Memory B cell (primary cell): ENCODE measurements at places on chromosomes 5 and 9.
A peak's percentile ranks its signal among the peaks of the same experiment; 100 is the strongest.

GRCh38 chr5:56917534-56917933 is 8.1 kb downstream of the SETD9 start:
- H3K27ac ChIP-seq = no peak overlapping the region
- no peaks in the 10 kb centered on the region for H3K27me3 ChIP-seq
- no peak for DNase-seq
- peaks cover 3% of the 10 kb centered on the region for H3K36me3 ChIP-seq

DNA sequence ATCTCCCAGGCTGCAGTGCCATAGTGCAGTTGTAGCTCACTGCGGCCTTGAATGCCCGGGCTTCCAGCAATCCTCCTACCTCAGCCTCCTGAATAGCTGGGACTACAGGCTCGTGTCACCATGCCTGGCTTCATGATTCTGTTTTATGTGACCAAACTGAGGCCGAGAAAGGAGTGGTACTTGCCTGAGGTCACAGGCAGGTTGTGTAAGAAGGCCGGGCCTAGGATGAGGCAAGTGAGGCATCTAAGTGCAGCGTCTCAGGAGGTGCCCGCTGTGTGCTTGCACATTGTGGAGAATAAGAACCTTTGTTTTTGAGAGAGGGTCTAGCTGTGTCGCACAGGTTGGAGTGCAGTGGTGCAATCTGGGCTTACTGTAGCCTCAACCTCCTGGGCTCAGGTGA is 2.1 kb upstream of the NDST1 start:
- H3K27ac ChIP-seq = no peak overlapping the region
- no peaks in the 10 kb centered on the region for H3K36me3 ChIP-seq
- H3K27me3 ChIP-seq = no peaks in the 10 kb centered on the region
- H3K4me3 ChIP-seq = no peak overlapping the region

- H3K36me3 ChIP-seq = no peaks in the 10 kb centered on the region
- H3K4me3 ChIP-seq = no peak overlapping the region
- no peak for DNase-seq
- no peaks in the 10 kb centered on the region for H3K4me1 ChIP-seq
These were observed 923.0 kb upstream of the SEMA6A start for GRCh38 chr5:117497601-117498000.

GRCh38 chr9:116278326-116278725 is 124.7 kb downstream of the PAPPA start:
- H3K4me3 ChIP-seq = no peak overlapping the region
- DNase-seq = no peak
- H3K27ac ChIP-seq = no peak overlapping the region
- H3K4me1 ChIP-seq = no peaks in the 10 kb centered on the region
- H3K36me3 ChIP-seq = no peaks in the 10 kb centered on the region
- H3K27me3 ChIP-seq = no peaks in the 10 kb centered on the region

DNA sequence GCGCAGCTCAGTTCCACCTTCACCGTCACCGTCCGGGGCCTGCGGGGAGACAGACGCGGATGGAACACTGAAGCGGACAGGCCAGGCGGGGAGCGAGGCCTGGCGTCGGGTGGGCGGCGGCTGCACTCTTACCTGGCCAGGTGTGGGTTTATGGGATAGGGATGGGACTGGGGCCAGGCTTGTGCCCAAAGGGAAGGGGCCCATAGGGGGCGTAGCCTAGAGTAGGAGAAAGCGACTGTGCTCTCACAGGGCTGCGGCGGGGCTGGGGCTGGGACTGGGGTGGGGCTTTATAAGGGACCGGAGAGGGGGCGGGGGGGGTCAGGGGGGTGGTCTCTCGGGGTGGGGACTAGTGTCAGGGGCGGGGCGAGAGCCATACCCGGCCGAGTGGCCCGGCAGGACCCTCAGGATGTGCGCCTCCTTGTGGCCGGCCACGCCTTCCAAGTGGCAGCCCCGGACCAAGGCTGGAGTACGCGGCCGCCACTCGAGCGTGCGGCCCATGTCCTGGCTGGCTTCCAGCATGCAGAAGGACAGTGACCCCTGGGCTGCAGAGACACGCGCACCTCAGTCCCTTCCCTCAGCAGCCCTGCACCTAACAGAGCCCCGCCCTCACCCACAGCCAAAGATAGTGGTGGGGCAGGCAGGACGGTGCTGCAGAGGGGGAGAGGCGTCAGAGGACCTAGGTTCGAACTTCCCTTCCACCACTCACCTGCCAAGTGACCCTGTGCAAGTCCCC is 22.8 kb downstream of the FPGS start:
- H3K4me1 ChIP-seq = peaks cover 2% of the 10 kb centered on the region
- no peak overlapping the region for H3K27ac ChIP-seq
- no peak overlapping the region for H3K4me3 ChIP-seq
- H3K36me3 ChIP-seq = peaks cover 1% of the 10 kb centered on the region

DNA sequence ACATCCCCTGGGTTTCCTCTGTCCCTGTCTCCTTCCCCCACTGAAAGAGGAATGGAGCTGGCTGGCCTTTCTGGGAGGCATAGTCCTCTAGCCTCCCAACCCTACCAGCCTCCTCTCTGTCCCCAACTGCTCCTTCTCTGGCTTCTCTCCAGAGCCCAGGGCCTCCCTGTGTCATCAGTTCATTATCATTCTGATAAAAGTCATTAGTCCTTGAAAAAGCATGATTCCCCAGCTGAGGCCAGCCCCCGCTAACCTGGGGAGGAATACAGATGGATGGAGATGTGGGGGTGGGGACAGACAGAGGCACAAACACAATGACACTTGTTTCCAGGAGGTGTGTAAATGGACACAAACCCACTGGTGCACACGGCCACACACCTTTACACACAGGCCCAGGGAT is 73.6 kb upstream of the HSPA9 start:
- H3K27ac ChIP-seq = no peak overlapping the region
- peaks cover 14% of the 10 kb centered on the region for H3K27me3 ChIP-seq

GRCh38 chr9:37963936-37964739 is 60.2 kb upstream of the SLC25A51 start:
- no peaks in the 10 kb centered on the region for H3K36me3 ChIP-seq
- no peak overlapping the region for H3K27ac ChIP-seq
- no peak for DNase-seq
- H3K4me1 ChIP-seq = no peaks in the 10 kb centered on the region

- no peaks in the 10 kb centered on the region for H3K36me3 ChIP-seq
- H3K4me3 ChIP-seq = no peak overlapping the region
- no peaks in the 10 kb centered on the region for H3K27me3 ChIP-seq
- no peaks in the 10 kb centered on the region for H3K4me1 ChIP-seq
- no peak for DNase-seq
These were observed 418.6 kb upstream of the GRAMD2B start for GRCh38 chr5:126004636-126005035.

DNA sequence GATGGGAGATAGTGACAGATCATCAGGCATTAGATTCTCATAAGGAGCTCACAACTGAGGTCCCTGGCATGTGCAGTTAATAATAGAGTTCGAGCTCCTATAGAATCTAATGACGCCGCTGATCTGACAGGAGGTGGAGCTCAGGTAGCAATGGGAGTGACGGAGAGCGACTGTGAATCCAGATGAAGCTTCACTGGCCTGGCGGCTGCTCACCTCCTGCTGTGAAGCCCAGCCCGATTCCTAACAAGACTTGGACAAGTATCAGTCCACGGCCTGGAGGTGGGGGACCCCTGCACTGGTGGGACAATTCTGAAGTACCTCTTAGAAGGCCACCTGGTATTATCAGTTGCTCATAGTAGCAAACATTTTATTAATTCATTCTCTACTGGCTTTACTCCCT is 377.9 kb upstream of the ITGA1 start:
- H3K4me1 ChIP-seq = no peaks in the 10 kb centered on the region
- no peak for DNase-seq
- H3K27ac ChIP-seq = no peak overlapping the region

DNA sequence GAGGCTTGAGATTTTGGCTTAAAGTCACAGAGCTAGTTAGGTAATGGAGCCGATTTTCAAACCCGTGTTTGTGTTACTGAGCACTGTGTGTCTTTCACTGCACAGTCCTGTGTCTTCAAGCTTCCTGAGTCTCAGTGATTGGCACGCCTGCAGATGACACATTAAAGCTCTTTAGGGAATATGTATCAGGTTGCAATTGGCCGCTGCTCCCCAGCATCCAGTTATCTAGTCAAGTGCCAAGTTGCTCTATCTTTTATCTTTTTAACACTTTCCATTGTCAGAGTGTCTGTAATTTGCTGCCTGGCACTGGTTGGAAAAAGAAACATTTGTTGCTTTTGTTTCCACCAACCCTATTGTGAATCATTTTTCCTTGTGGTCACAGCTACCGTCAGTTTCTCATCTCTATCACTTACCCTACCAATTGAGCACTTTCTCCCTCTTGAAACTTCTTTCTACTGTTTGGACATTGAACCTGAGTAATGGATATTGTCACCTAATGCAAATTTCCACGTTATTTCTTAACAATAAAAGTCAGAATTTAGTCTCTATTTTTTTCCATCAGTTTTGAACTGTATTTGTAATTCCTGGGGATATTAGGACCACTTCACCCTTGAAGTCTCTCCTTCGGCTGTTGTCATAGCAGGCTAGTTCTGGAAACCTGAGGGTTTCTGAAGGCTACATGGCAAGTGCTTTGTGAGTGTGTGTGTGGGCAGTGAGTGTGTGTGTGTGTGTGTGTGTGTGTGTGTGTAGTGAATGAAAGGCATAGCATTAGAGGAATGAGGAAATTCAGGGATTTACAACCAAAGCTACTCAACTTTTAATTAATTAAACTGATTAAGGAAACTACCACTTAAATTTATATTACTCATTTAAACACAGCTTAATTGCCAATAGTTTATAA is 274.3 kb downstream of the ISL1 start:
- H3K36me3 ChIP-seq = no peaks in the 10 kb centered on the region
- H3K4me1 ChIP-seq = no peaks in the 10 kb centered on the region
- no peak overlapping the region for H3K4me3 ChIP-seq
- H3K27me3 ChIP-seq = no peaks in the 10 kb centered on the region
- DNase-seq = no peak

DNA sequence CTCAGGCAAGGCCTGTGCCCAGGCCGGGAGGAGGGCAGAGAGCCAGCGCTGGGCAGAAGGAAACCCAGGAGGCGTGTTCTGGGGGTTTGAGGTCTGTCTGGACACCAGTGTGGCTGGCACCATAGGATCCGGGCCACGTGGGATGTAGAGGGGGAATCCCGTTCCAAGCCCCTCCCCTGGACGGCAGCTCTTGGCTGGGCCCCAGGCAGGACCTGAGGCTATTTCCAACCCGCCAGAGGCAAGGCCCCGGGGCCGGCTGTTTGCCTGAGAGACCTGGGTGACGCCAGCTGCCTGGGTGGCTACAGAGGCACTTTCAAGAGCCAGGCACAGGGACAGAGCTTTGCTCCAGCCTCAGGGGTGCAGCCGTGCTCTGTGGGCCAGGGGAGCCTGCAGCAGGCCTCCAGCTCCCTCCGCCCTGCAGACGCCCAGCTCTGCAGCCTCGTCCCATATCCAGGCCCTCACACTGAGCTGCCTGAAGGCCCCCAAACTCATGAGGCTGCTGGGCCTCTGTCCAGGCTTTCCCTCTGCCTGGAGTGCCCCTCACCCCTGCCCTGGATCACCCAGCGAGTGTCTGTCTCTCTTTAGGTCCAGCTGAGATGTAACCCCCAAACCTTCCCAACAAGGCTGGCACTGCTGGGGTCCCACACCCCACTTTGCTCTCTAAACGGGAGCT is 56.6 kb upstream of the EGFL7 start:
- H3K4me3 ChIP-seq = no peak overlapping the region
- H3K36me3 ChIP-seq = no peaks in the 10 kb centered on the region
- no peak for DNase-seq
- peaks cover 21% of the 10 kb centered on the region for H3K27me3 ChIP-seq

- no peaks in the 10 kb centered on the region for H3K36me3 ChIP-seq
- peak overlapping the region; percentile 82 for H3K27ac ChIP-seq
- peak; percentile 81 for DNase-seq
- peak overlapping the region; percentile 91 for H3K4me3 ChIP-seq
- H3K27me3 ChIP-seq = peaks cover 11% of the 10 kb centered on the region
- H3K4me1 ChIP-seq = peaks cover 7% of the 10 kb centered on the region
These were observed 18.7 kb upstream of the RNF130 start for GRCh38 chr5:180090098-180090768.

GRCh38 chr9:74534841-74535240 is 37.7 kb downstream of the RORB start:
- no peak overlapping the region for H3K4me3 ChIP-seq
- DNase-seq = no peak
- H3K27ac ChIP-seq = no peak overlapping the region
- H3K36me3 ChIP-seq = no peaks in the 10 kb centered on the region
- H3K4me1 ChIP-seq = no peaks in the 10 kb centered on the region

DNA sequence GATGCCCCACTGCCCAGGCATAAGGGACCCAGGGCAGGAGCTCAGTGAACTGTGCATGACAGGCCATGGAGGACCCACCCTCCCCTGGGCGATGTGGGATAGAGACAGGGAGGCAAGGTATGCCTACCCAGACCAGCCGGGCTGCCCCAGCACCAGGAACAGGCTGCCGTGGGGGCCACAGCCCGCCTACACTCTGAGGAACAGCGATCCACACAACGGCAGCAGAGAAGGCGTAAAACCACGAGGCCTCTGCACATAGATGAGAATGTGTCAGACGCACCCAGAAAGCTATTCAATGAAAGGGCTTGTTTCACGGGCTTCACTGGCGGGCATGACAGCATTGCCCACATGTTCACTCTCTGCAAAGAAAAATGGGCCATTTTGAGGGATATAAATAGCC is 49.5 kb downstream of the SEMA4D start:
- peaks cover 12% of the 10 kb centered on the region for H3K36me3 ChIP-seq
- H3K4me1 ChIP-seq = peaks cover 51% of the 10 kb centered on the region
- peak; percentile 9 for DNase-seq
- H3K27me3 ChIP-seq = no peaks in the 10 kb centered on the region

GRCh38 chr9:134386951-134387831 is 60.9 kb downstream of the RXRA start:
- H3K36me3 ChIP-seq = no peaks in the 10 kb centered on the region
- peak overlapping the region; percentile 67 for H3K27ac ChIP-seq
- DNase-seq = no peak
- H3K4me3 ChIP-seq = no peak overlapping the region
- no peaks in the 10 kb centered on the region for H3K27me3 ChIP-seq

DNA sequence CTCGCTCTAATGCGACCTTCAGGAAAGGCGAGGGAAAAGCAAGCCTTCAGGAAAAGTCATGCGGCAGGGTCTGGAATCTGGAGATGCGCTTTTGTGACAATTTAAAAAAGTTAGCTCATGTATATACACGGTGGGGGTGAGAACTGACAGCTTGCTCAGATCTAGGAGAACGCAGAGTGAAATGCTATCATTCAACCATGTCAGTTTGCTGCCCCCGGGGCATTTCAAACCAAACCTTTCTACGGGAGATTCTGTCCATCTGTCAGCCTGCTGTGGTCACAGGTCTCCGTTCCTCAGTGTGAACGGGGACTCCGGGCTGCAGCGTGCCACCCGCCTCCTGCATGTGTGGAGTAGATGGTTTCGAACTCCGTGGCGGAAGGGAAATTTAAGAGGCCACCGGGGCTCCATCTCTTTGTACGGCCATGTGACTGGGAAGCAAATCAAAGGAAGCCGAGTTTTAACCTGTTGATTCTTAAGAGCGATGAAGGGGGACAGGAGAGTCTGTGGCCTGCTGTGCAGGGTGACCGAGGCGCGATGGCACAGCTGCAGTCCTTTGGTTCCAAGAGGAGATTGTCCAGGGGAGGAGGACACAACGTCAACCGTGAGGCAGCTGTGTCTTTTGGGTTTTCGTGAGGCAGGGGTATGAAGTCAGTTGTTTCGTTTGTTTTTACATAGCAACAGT is 45.9 kb downstream of the OTULIN start:
- H3K27me3 ChIP-seq = no peaks in the 10 kb centered on the region
- DNase-seq = no peak
- H3K4me3 ChIP-seq = no peak overlapping the region
- H3K27ac ChIP-seq = no peak overlapping the region
- H3K36me3 ChIP-seq = peaks cover 31% of the 10 kb centered on the region
